ENCODE measurements at places on chromosomes 7 and 10. TPM values are rescaled to one million over a fixed set of nuclear protein-coding genes. Genes with fewer than 3 reads are reported as not detected.

Gene ZNF425
- 7.4 TPM for total RNA-seq

Gene PRKAR2B
- 5.8 TPM for total RNA-seq

Gene VAX1
- not detected for total RNA-seq

Gene GIMAP6
- 0.15 TPM for total RNA-seq

Gene FXYD4
- not detected for total RNA-seq

Gene DENND2A
- total RNA-seq, result 69.6 TPM

Gene RINT1
- total RNA-seq, result 19.7 TPM

Gene GJC3
- not detected for total RNA-seq

Gene COMMD3
- total RNA-seq, result 36.9 TPM

Data from smooth muscle cell of trachea (primary cell).